ENCODE measurements at places on chromosomes 4 and X.

GRCh38 chr4:24574236-24574635 lies 10.1 kb downstream of the DHX15 start:
- DNase-seq, result no peak

- no peak for DNase-seq
Observed at GRCh38 chr4:137299281-137299680, 233.0 kb downstream of the PCDH18 start.

- no peak for DNase-seq
Observed at GRCh38 chrX:144716187-144716586, 531.1 kb upstream of the SPANXN1 start.

GRCh38 chrX:641671-642435 lies 11.3 kb downstream of the SHOX start:
- DNase-seq, result no peak

DNA sequence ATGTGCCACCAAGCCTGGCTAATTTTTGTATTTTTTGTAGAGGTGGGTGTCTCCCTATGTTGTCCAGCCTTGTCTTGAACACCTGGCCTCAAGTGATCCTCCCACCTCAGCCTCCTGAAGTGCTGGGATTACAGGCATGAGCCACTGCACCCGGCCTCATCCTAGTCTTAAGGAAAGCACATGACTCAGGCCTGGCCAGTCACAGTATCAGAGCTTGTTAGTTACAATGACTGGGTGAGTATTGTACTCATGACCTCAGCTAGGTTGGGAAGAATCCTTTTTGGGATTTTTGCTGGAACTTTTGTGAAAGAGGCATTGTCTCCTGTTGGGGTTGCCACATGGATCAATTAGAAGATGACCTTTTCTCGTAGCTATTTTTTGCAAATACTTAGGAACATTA lies 292.8 kb downstream of the RAPGEF2 start:
- no peak for DNase-seq

Measured in dermis blood vessel endothelial cell (primary cell).